ENCODE measurements at places on chromosomes 4 and X.

GRCh38 chr4:7263166-7263565 is 70.8 kb downstream of the SORCS2 start:
- DNase-seq: no peak

DNA sequence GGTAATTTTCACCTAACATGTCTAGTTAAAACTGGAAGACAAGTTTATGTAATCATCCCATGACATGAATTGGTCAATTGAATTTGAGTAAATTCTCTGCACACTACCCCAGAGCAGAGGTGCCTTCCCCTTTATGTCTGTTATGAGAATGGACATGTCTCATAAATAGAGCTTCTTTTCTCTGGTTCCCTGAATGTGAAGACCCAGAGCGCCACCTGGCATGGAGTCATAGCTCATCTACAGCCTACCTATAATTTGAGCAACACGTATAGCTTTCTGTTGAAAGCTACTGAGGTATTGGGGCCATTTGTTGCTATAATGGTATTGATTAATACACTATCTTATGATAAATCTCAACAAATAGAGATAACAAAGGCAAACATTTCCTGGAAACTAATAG is 626.5 kb upstream of the GALNTL6 start:
- DNase-seq: no peak

GRCh38 chr4:120683897-120684540 is 238.5 kb downstream of the PRDM5 start:
- no peak for DNase-seq

- no peak for DNase-seq
Observed at GRCh38 chr4:98430708-98431403, 169.7 kb downstream of the RAP1GDS1 start.

DNA sequence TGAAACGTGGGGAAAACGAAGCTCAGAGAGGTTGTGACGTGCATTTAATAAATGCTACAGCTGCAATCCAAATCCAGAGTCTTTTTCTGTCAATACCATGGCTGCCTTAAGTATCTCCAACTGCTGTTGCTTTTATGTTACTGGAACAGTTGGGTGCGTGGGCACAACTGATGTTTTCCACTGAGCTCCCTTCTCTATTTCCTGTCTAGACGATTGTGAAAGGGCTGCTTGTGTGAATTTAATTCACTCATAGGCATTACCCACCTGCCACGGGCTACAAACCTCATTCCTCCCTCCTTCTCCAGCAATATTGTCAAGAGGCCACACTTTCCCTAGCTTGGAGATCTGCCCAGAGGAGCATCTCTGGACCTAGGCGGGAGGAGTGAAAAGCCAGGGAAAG is 526.0 kb downstream of the MID1IP1 start:
- no peak for DNase-seq

GRCh38 chr4:153433754-153434105 is 32.4 kb upstream of the TMEM131L start:
- DNase-seq: no peak

DNA sequence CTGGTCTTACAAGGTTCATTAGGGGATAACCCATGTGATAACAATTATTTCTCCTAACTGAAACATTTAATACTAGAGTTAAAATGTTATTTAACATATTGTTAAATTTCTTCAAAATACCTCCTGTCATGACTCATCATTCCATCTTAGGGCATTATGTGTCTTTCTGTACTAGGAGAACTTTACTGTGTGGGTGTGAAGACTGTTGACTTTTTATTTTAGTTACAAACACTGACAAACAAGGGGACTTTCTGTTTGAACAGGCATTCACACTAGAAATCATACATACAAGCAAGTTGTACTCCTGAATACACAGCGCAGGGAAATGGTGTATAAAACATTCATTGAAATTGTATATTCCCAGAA is 175.9 kb downstream of the FBXW7 start:
- DNase-seq: no peak

GRCh38 chrX:1449036-1449822 is 3.5 kb downstream of the ASMTL start:
- DNase-seq: no peak

GRCh38 chr4:123807187-123807586 is 410.6 kb downstream of the SPRY1 start:
- DNase-seq: no peak

GRCh38 chrX:101442085-101442484 is 34.1 kb downstream of the HNRNPH2 start:
- no peak for DNase-seq

- DNase-seq: no peak
Observed at GRCh38 chr4:143082701-143083100, 102.0 kb upstream of the USP38 start.

GRCh38 chr4:123617791-123618190 is 221.2 kb downstream of the SPRY1 start:
- no peak for DNase-seq

GRCh38 chr4:119585771-119586170 is 42.8 kb downstream of the PDE5A start:
- no peak for DNase-seq

DNA sequence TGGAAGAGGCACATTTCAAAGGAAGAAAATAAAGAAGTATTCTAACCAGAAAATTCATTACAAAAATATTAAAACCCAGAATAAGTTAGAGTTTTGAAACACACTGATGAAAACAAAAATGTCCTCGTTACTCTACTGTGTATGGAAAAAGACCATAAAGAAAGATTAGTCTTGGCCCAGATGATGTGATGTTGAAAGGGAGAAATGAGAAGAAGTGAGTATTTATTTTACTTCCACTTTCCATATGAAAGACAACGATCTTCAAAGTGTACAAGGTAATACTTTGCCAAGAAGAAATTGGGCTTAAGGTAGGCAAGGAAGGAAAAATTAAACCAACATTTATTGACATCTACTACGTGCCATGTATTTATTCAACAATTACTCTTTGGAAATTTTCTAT is 48.6 kb upstream of the EMCN start:
- no peak for DNase-seq

- DNase-seq: no peak
Observed at GRCh38 chr4:85372966-85373365, 102.0 kb upstream of the ARHGAP24 start.

DNA sequence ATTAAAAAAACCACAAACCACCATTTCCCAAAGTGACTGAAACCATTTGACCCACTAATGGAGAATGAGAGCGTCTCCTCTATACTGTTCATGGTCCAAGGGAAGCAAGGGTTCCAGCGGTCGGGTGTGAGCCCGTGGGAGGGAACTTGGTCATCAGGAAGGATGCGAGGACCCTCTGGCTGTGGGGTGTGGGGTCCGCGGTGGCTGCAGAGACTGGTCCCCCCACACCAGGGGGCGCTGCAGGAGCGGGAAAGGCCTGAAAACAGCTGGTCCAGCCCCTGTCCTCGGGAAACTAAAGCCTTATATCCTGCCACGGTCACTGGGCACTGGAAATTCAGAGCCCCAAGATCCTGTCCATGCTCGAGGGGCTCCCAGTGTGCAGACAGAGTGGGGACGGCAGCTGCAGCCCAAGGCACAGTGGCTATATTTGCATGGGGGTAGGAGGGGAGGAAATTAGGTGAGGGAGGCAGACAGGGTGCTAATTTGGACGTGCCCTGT is 4.3 kb downstream of the BLOC1S4 start:
- DNase-seq: peak; percentile 29

DNA sequence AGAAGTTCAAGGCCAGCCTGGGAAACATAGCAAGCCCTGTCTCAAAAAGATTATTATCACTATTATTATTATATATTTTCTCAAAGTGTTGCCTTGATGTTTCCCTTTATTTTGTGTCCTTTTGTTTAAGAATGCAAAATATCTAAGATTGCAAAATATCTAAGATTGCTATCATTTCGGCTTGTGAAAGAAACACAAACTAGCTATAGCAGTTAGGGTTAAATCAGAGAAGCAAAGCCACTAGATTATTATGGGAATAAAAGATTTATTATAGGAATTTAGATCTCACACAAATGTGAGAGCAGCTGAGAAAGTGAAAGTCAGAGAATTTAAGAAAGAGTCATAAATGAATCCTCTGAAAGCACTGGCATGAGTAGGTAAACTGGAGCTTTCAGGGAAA is 18.0 kb upstream of the TMEM184C start:
- no peak for DNase-seq

DNA sequence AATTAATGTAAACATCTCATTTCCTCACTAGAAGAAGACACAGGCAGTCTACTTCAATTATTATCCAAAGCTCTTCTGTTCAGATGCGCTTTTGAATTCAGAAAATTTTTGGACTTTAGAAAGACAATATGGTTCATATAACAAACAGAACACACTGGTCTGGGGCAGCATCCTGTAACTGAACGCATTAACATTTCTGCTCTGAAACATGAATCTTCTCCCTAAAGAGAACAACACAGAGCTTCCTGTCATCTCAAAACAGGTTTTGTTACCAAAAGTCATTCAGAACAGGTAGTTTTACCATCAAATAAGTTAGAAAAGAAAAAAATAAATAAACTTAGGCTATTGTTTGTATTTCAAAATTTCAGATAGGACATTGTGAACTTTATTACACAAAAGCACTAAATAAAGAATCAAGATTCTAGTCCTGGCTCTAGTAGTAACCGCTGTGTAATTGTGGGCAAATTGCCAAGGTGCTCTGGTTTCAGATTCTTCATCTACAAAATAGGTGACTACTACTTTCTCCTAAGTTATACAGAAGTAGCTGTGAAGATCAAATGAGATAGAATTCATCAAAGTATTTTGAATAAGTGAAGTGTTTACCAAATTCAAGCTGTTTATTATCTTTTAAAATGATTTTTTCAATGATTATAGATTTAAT is 252.3 kb upstream of the RASGEF1B start:
- DNase-seq: no peak

DNA sequence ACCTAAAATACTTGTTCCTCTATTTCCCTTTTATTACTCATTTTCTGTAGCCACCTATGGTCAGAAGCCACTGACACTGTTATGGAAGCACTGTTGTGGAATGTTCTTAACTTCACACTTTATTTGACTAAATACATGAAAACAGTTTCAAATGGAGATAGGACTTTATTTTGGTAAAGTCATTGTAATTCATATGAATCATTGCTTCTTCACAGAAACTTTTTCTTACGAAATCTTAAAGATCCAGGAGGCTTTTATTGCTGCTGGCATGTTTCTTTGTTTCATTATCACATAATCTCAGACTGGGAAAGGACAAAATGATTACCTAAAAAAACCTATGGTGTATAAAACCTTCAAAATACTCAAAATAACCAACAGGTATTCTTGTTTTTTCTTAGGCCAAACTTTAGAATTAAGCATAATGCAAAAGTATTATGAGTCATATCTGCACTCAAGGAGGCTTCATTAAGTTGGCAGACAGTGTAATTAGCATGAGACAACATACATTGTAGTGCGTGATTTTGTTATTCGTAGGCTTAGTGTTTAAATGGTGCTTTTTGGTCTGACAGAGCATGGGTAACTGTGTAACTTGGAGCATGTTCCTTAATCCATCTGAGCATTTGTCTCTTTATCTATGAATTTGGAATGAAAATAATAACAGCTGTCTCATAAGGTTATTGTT is 58.0 kb downstream of the SH3BGRL start:
- no peak for DNase-seq

- DNase-seq: no peak
Observed at GRCh38 chr4:151882072-151882803, 121.4 kb upstream of the GATB start.

GRCh38 chr4:8639777-8640720 is 47.5 kb downstream of the CPZ start:
- no peak for DNase-seq

DNA sequence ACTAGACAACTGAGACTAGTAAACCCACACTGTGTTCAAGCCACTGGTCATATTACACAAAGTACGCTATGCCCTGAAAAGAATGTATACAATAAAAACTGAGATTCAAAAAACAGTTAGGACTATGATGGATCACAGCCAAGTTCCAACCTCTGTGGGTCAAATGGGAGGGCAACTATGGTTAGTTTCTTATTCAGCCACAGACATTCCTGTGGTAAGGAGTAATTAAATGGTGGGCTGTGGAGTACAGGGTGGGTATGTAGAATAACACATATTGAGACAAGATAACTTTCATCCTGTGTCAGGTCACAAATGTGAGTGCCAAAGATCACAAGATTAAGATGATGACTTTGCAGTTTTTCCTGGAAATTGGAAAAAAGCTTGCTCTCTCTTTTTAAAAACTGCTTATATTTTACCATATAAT is 167.2 kb downstream of the NPNT start:
- no peak for DNase-seq

GRCh38 chrX:147917700-147918695 is 6.3 kb downstream of the FMR1 start:
- peak; percentile 19 for DNase-seq

DNA sequence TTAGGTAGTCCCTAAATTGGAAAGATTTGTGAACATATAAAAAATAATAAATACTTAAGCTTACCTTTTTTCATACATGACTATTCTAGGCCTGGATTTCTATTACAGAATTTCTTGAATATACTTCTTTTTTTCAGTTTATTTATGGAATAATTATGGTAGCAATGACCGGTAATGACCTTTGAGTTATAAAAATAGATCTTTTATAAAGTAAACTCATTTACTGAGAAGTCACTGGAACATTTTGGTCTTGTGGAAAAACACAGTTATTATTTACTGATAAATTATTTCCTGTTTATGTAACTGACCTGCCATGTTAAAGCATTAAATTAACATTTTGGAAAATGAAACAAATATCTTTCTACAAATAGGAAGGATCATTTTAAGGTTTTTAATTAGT is 80.4 kb upstream of the RASGEF1B start:
- DNase-seq: no peak

- DNase-seq: no peak
Observed at GRCh38 chr4:754221-755120, 48.8 kb downstream of the PCGF3 start.

GRCh38 chr4:133474501-133474900 is 325.4 kb downstream of the PCDH10 start:
- no peak for DNase-seq

GRCh38 chr4:162657966-162658365 is 494.2 kb upstream of the FSTL5 start:
- DNase-seq: no peak

GRCh38 chr4:165873298-165874071 is 448 bp downstream of the TLL1 start:
- DNase-seq: no peak

DNA sequence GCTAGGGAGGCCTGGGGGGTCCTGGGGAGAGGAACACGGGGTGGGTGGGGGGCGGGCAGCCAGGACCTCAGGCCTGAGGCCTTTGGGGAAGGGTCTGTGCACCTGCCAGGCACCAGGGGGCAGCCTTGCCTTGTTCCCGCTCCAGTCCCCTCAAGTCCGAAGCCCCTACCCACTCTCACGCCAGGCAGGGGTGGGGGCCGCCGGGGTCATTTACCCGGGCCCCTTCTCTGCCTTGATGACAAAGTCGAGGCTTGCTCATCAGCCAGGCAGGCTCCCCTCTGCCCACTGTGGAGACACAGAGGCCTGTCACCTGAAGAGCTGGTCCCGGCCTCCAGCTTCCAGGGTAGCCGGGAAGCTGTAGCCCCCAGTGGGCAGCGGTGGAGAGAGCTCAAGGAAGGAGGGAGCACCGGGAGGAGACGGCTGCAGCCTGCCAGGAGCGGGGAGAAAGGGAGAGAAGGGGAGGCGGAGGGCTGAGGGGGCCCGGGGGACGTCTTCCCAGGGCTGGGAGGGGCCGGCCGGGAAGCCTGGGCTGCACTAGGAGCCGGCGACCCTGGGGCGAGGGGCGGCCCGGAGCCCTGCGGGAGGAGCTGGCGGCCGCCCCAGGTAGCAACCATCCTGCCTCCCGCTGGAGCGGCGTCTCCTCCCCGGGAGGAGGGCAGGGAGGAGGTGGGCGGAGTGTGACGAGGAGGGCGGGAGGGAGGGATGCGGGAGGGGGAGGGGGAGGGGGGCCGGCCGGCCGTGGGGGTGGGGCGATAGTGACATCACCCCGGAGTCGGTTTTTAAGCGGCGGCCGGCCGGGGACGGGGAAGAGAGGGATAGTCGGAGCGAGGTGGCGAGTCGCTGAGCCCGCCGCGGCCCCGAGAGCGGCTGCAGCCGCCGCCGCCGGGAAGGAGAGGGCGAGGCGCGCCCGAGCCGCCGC is at the start of gene SLC6A8:
SLC6A8 (plus strand) TSS at position 806 of the 919 bp plus-strand sequence. CDS start 649 bp downstream, outside the sequence.
- DNase-seq: no peak
